ENCODE measurements at places on chromosomes 5 and 9.

DNA sequence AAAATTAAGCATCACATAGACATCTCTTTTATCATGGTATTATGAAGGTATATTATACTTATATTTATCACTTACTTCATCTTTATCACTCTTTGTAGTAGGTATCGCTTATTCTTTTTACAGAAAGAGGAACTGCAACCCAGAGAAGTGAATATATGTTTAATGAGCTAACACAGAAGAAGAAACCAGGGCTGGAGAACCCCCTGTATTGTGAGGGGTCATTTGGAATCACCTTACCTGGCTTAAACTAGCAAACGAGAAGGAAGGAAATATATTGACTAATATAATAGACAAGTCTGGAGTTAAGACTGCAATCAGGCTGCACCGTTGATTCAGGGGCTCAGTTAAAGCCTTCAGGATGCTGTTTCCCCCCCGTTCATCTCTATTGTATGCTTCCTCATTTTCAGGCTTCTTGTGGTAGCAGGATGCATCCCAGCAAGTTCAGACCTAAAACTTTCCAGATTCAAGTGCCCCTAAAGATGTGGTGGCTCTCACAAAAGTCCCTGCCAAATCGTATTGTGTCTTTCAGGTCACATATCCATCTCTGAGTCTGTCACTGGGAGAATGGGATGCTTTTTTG lies 146.4 kb downstream of the GCNT1 start:
- DNase-seq: peak; percentile 8

DNA sequence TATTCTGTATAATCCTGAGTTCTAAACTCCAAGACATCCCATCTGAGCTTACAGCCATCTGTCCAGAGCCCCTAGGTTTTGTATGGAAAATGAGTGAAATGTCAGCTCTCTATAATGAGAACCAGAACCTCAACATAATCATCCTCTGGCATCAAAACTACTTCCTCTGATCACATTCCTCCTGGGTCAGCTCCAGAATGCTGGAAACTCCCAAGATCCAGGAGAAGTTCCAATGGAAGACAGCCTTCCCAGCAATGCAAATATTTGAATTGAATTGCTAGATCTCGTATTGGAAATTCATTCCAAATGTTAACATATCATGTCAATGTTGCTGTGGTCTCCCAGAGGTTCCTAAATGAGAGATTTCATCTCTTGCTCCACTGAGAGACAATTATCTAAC lies 23.8 kb downstream of the C9 start:
- no peak for DNase-seq

DNA sequence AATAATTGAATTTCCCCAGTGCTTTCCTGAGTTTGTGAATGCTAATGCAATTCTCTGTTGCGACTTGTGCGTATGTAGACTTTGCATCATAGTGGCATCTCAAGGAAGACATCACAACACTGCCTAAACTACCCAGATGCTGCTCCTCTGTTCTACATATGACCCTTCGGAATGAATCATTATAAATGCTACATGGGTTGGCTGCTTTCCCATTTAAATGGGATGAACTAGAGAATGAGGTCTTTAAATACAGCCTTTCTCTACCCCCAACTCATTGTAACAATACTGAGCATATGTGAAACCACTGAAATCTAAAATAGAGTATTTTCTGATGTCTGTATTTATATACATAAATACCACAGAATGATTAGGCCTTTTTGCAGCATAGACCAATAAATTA lies 136.6 kb upstream of the ICE1 start:
- no peak for DNase-seq

- no peak for DNase-seq
Measured at GRCh38 chr5:114391321-114391720, 29.5 kb downstream of the KCNN2 start.

- no peak for DNase-seq
Measured at GRCh38 chr5:170363671-170364070, 25.5 kb downstream of the KCNMB1 start.

DNA sequence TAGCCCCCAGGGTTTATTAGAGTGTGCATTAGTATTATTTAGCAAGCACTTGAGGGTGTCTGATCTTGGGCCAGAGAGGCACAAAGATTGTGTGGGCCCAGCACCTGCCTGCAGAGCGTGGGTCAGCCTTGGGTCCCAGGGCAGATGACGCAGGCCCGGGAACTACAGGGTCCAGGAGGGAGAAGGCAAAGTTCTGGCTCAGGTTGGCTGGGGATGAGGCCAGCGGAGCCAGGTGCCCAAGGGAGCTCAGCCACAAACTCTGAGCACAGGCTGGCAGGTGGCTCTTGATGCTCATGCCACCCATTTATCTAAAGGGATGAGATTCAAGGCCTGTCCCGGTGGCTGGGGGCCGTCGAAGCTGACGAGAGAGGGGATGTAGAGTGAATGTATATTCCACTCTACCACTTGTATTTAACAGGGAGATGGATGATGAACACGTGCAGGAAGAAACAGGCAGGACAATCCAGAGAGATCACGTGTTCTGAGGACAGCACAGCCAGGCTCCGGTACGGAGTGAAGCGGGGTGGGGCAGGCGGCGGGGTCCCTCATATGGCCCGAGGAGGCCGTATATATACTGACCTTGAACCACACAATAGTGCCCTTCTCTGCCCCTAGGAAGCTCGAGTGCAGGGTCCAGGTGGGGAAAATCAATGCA lies 818 bp upstream of the OBP2A start:
- no peak for DNase-seq

- no peak for DNase-seq
Measured at GRCh38 chr5:153496835-153497234, 6.4 kb downstream of the GRIA1 start.

DNA sequence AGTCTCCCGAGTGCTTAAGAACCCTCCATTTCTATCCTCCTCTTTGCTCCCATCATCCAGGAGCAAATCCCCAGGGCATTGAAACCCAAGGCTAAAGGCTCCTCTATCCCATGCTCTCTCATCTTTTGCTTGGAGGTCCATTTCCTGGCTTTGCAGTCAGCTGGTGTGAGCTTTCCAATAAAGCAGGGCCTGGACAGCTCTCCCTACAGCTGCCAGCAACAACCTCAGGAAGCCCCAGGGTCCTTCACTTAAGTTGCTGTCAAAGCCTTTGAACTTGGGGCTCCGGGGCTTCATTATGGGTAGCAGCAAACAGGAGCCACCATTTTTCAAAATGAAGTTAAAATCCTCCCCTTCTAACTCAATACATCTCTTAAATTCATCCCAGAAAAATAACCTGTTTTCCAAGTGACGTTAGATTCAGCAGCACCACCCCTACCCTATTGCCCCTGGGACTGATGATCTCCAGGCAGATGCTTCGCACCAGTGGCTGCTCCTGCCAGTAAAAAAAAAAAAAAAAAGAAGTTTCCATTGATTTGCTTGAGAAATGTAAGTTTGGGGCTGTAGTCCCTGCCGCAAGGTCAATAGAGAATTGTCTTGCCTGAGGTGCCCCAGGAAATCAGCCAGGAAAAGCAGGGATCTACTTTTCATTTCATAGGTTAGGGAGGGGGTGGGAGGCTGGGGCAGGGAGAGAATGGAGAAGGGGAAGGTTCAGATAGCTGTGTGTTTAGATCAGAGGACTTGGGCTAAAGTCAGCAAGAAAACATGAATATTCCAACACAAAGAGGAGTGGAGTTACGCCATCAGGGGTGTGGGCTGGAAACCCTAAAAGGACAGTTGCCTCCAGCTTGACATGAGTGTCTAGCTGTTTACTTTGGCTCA lies 83.8 kb upstream of the IL6ST start:
- DNase-seq: no peak

DNA sequence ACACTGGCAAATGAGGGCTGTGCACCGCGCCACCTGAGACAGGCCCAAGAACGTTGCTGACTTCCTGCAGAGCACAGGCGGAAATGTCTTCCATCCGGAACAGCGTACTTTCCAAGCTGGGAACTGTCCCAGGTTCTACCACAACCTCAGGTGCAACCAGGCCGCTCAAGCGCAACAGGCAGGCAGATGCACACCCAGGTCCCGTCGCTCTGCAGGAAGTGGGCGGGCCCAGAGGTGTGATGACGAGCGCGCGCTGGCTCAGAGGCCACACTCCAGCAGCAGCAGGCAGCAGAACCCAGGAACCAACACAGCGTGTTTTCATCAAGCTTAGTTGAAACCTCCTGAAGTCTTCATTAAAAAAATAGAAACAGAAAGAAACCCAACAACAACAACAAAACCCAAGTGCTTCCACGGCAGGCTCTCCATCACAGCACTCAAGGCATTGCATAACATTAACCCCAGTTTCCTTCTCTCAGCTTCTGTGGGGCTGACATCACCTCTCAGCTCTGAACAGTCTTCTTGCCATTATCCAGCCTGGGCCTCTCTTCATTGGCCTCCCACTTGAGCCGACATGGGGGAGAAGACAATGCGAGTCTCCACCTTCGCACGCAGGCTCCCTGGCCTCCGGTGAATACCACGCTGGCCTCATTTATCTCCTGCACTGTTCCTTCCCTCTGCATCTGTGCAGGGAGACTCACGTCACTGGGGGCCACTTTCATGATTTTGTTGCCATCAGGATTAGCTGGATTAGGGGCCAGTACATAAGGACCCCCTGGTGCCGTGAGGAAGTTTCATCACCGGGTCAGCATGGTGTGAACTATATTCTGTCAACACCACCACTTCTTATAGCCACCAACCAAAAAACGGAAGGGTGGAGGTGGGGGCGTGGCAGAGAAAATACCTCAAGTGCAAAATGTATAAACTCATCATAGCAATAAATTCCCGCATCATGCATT lies 22.1 kb downstream of the PTCH1 start:
- DNase-seq: peak; percentile 41

DNA sequence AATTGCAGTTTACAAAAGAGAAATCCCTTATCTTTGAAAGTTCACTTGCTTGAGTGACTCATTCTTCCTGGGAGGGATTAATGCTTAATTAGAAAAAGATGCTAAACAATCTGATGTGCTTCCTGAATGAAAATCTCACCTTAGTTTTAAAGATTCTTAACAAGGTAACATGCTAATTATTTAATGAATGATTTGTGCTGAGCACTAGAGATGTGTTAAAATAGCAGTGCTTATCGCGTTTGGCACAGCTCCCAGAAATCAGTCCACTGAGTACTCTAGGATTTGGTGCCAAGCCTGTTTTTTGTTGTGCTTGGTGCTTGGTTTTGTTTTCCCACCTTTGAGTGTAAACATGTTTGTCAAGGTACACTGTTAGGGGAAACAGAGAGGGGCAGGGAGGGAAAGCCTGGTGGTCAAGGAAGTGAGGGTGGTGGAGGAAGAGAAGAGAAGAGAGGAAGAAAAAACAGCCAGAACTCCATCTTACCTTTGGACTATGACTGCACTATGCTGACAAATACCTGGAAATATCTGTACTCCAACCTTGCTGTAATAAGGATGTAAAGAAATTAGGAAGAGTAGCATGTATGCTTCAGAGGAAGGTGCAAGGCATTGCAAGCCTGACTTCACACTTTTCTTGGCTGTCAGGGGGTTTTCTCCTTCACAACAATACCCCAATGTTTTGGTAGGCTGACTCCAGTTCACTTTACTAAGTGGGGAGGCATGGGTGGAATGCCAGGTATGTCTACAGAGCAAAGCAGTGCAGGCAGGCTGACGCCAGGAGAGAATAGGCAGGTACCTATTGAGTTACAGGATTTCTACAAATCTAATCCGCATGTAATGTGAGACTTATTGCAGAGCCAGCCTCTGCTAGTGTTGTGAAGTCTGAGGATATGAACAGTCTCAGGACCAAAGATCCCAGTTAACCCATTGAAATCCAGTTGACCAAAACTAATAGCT lies 157.2 kb upstream of the ISL1 start:
- DNase-seq: no peak

- DNase-seq: no peak
Measured at GRCh38 chr5:136686192-136686872, 321.0 kb upstream of the TRPC7 start.

DNA sequence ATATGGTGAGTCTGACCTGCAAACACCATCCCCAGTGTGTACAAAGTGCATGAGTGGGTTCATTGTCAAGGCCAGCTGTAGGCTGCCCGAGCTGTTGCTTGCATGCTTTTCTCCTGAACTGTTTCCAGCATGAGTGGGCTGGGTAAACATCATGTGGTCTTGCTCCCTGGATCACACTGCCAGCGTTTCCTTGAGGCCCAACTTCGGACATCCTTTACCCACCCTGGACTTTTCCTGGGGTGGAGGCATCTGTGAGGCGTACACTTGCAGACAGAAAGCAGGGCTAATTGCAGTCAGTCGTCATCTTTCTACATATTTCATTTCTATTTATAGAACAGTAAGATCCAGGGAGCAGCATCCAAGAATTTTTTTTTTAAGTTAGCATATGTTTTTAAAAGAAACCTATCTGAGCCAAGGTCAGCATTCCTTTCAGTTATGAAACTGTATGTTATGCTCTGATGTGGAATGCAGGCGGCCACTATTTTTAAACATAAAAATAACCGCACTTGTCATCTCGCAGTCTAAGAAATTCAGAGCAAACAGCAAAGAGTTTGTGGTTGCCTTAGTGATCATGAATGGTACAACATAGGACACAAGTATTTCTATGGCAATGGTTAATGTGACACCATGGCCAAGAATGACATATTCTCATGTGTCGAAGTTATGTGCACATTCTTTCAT lies 106.5 kb upstream of the DMRT1 start:
- no peak for DNase-seq

DNA sequence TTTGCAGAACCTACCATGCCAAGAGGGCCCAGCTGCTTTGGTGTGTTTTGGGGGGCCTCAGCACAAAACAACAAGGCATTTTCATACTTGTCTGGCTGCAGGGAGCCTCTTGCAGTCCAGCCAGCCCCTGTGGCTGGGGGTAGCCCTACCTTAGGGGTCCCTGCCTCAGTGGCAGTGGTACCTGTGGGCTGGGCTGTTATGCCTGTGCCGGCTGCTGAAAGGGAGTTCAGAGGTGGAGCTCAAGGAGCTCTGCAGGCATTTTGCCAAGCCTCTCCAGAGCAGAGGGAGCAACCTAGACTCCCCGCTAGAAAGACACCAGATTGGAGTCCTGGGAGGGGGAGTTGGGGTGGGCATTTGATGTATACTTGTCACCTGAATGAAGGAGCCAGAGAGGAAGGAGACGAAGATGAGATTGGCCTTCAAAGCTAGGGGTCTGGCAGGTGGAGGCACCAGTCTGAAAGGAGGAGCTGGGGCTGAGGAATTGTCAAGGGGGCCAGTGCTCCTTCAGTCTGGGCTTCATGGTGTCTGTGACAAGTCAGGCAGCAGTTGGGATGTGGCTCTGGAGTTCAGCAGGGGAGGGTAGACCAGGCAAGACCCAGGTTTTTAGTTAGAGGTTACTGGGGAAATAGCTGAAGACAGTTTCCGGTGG lies 1.5 kb downstream of the SHROOM1 start:
- no peak for DNase-seq

GRCh38 chr5:10441083-10441991 lies at the start of gene ROPN1L:
Gene ROPN1L, plus strand, starts transcription at chr5:10441879. Its CDS starts 289 bp downstream, at chr5:10442168.
- peak; percentile 78 for DNase-seq

GRCh38 chr9:86046071-86046636 lies 53.2 kb downstream of the GOLM1 start:
- no peak for DNase-seq

- DNase-seq: no peak
Measured at GRCh38 chr9:8436786-8437185, 637.2 kb upstream of the DMAC1 start.

- DNase-seq: no peak
Measured at GRCh38 chr9:131692612-131693562, 47.0 kb downstream of the RAPGEF1 start.

- no peak for DNase-seq
Measured at GRCh38 chr5:83760579-83760978, 39.9 kb upstream of the HAPLN1 start.

All from stimulated activated naive B cell treated with anti-CD40 and anti-IgM and Interleukin-4, amounts not matched to agents 10 μg/mL and 1 μg/mL and 100 μg/mL, for 72 hours (primary cell).